ENCODE measurements at places on chromosomes 12 and 14.

GRCh38 chr14:104558231-104559027 is 21.1 kb upstream of the C14orf180 start:
- DNase-seq, result peak; percentile 43

- DNase-seq, result no peak
Observed at GRCh38 chr14:59538936-59539335, 37.7 kb downstream of the CCDC175 start.

GRCh38 chr12:58695263-58695662 is 225.0 kb downstream of the LRIG3 start:
- no peak for DNase-seq

DNA sequence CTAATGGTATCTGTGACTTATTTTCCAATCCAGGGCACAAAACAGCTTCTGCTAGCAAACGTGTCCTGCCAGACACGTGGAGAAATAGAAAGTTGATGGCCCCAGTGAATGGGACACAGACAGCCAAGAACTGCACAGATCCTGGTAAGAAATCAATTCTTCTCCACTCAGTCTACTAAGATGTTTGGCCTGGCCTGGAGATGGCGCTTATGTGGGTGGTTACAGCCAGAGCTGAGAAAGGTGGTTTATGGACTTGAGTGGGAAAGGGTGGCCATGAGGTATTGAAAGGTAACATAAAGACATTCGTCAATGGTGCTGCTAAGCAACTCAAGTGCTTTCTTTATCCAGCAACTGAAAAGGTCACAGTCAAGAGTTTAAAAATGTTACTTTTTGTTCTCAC is 2.9 kb downstream of the SLC24A4 start:
- no peak for DNase-seq

DNA sequence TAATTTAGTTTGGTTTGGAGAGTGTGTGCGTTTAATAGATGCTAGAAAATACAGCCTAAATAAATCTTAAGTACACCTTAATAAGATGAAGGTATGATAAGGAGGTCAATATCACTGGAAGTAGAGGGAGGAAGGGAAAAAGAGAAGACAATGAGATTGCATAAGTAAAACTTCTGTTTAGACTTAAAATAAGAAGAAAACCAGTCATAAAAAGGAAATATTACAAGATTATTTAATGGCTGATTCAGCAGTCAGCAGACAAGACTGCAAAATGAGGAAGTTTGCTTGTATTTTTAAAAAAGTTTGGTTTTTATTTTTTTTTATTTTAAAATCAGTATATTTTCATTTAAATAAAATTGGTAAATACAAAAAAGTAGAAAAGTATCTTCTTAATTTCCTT is 3.2 kb downstream of the SLC38A6 start:
- DNase-seq, result no peak

DNA sequence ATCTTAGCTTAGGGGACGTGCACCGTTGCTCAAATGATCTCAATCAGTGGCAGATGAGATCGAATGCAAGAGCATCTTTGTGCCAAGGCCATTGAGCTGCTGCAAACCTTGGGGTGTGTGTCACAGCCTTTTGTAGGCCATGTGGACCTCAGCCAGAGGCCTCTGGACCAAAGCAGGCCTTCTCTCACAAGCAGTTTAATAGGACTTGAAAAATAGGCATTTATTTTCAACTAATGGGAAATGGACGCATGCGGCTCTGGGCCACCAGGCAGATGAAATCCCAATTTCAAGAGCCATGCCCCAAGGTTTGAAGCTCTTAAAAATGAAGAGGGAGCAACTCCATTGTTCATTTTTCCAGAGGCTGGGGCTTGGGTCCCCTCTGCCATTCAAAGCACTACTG is 87.3 kb downstream of the TTC7B start:
- DNase-seq, result no peak

GRCh38 chr12:89350630-89351488 is 1.4 kb downstream of the DUSP6 start:
- DNase-seq, result no peak

- DNase-seq, result no peak
Observed at GRCh38 chr14:50846226-50846880, 15.4 kb upstream of the NIN start.

GRCh38 chr12:16187660-16188059 is 89.8 kb downstream of the SLC15A5 start:
- no peak for DNase-seq

- no peak for DNase-seq
Observed at GRCh38 chr12:3712209-3712992, 40.5 kb downstream of the CRACR2A start.

GRCh38 chr14:32014498-32014897 is 62.6 kb upstream of the ARHGAP5 start:
- DNase-seq, result no peak

DNA sequence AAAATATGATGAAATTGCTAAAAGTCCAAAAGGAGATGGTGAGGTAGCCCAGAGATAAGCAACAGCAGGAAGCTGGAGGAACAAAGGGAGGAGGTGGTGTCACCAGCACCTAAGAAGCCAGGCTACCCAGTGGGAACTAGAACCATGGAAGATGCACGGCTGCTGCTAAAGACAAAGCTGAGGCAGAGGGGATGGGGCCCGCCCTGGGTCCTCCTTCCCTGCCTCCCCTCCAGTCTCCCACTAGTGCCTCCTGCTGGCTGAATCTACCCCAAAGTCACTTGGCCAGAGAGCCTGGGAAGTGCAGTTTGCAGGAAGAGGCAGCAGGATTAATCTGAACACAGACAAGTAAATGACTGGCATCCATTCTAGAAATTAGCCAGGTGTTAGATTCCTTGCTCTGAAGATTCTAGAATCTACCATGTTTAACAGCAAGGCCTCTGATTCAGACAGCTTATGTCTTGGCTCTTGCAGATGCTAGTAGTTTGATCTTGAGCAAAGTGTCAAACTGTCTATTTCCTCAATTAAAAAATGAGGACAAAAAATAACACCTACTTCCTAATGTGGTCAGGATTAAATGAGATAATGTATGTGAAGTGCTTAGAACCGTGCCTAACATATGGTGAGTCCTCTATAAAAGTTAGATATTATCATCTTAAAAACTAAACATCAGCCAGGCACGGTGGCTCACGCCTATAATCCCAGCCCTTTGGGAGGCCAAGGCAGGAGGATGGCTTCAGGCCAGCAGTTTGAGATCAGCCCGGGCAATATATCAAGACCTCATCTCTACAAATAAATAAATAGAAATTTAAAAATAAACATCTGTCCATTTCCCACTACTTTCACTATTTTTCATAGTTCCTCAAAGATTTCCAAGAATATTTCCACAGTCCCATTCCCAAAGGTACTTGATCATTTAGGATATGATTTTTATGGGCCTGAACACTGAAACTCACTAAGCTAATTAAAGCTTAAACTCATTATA is 5.8 kb upstream of the LRP10 start:
- no peak for DNase-seq

- no peak for DNase-seq
Observed at GRCh38 chr12:12759234-12759915, 26.1 kb upstream of the APOLD1 start.

DNA sequence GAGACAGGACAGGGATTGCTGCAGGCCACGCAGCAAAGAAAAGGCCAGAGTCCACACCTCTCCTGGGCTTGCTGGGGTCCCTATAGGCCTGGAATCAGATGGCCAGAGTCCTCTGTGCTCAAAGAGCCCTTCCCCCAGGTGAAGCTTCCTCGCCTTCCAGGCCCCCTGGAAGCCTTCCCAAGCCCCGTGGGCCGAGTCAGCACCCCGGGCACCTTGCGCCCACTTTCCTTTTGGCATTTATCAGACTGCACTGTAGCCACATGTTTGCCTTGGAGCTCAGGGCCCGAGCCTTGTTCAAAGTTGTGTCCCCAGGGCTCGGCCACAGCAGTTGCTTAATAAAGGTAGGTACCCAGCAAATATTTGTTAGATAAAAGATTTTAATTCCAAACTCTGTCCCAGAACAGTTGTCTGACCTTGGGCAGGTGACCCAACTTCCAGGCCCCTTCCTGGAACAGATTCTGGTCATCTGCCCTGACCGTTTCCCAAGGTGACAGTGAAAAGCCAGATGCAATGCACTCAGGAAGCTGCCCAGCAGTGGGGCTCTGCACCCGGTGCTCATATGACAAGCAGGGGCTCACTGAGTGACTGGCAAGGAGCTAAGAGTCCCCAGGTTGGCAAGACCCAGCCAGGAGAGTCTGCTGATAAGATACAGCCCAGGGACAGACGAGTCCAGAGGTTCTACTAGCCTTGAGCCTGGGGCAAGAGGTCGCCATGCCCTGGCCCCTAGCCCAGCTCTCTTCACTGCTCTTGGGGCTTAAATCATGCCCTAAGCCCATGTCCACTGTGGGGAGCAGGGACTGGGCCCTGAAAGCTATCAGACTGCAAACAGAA is 81.2 kb downstream of the PITPNM2 start:
- DNase-seq, result no peak

DNA sequence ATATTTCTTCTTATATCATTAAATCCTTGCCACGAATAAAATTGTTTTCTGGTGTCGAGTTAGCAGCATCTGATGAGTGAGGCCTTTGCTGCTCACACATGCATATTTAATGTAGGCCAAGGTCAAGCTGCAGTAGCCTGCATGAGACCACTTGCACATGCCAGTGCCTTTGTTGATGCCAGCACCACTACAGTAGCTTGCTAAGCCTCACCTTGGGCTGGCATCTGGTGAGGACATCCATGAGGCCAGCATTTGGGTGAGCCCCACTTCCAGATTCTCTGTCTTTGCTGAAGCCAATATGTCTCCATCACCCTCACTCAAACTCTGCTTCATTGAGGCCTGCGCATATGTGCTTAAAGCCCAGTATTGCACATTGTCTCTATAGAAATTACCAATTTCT is 8.0 kb downstream of the CCDC59 start:
- DNase-seq, result no peak

DNA sequence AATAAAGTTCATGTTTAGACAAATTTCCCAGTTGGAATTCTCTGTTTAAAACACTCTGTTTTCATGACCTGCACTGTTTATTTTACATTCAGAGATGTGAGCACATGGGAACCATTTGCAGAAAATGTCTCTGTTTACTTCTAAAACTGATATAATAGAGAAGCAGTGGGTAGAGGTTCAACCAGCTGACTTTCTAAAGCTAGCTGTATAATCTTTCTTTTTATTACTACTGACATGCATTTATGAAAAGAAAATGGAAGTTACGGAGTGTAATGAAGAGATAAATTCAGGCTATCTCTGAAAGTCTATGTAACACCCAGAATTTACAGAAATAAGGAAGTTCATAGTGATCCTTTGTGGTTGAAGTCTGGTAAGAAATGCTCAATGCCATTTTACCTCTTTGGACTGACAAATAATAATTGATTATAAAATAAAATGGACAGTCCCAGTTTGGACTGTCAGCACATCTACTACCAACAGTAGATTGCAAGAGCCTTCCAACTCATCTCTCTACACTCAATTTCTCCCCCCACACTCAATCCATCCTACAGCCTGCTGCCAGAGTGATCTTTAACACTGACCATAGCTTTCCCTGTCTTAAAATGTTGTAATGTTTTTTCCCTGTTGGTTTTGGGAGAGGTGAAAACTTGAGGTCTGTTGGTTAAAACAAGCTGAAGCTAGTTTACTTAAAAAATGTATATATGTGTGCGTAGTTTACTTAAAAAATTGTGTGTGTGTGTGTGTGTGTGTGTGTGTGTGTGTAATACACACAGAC is 137.4 kb downstream of the AEBP2 start:
- DNase-seq, result no peak

DNA sequence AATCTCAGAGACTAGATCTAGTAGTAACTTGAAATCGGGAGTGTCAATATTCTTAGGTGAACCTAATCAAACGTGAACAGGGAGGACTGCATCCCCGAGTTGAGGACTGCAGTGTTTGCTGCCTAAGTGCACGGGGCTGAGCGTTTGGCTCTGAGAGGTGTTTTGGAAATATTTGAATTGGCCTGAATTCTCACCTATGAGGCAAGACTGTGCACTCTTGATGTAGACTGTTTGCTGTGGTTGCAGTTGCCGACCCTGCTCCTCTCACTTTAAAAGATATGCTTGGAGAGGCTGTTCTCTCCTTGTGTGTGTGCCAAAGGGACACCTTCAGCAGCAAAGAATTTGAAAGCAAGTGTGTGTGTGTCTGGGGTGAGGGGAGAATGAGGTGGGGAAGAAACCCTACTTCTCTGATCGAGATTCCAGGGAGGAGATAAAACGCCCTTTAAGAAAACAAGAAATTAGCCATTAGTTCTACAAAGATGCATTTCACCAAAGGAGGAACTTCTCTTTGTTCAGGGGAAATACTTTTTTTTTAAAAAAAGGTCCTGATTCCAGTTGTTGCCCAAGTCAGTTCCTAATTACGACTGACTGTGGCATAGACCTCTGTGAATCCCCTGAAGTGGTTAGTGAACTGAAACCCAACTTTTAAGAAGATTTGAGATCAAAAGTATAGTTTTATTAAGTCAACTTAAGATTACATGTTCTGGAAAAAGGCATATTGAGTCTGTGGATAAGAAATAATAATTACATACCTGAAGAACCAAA is 106.6 kb downstream of the DYRK2 start:
- no peak for DNase-seq

- no peak for DNase-seq
Observed at GRCh38 chr14:102029956-102030355, 56.9 kb downstream of the HSP90AA1 start.

GRCh38 chr12:128797119-128798118 is 26.3 kb downstream of the SLC15A4 start:
- DNase-seq, result peak; percentile 85

DNA sequence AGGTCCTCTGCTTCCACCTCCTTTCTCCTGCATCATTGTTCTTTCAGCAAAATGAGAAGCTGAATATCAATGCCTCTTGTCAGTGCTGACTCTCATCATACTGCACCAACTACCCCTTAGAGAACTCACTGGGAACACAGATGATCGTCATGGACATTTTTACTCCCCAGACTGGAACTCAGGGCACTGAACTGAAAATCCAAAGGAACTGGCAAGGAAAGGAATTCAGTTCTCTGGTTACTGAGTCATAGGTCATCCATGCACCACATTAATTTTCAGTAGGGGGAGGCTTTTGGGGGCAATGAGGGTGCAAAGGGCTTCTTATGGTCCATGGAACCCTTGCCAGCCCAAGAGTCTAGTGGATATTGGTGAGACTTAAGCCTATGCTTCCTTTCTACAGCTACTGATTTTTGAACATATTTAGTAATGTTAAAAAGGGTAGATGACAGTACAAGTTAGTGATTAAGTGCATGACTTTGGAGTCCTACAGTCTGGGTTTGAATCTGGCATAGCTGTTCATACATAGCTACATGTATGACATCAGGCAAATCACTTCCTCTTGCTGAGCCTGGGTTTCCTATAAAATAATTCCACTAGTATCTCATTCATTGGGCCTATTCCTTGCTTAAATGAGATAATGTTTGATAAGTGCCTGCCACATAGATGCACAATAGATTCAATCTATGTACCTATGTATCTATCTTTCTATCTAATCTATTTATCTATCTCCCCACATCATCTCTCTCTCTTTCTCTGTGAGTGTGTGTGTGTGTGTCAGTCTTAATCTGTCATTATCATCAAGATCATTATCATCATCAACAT is 29.2 kb downstream of the BBS10 start:
- DNase-seq, result no peak

GRCh38 chr12:42144158-42144407 is 591 bp downstream of the GXYLT1 start:
- DNase-seq, result no peak

DNA sequence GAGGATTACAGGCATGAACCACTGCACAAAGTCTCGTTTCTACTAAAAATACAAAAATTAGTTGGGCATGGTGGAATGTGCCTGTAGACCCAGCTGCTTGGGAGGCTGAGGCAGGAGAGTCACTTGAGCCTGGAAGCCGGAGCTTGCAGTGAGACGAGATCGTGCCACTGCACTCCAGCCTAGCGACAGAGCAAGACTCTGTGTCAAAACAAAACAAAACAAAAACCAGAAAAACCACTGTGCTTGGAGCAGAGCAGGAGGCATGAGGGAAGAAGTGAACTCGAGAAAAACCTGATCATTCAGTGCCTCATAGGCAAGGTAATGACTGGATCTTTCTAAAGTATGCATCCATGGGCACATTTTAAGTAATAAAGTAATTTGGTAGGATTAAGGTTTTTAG is 487.8 kb downstream of the KCNH5 start:
- DNase-seq, result no peak

Data from chondrocyte (in vitro differentiated cells).